Stimulated activated CD8-positive, alpha-beta memory T cell treated with anti-CD3 and anti-CD28 coated beads, Interleukin-4, amount 100 ng/mL, for 4 hours (primary cell): ENCODE measurements at places on chromosomes 1 and 21.

- no peak for DNase-seq
These were observed 90.8 kb upstream of the SLC25A33 start for GRCh38 chr1:9448132-9449109.

GRCh38 chr1:75985827-75986226, 53.6 kb upstream of the ASB17 start:
- DNase-seq: no peak

DNA sequence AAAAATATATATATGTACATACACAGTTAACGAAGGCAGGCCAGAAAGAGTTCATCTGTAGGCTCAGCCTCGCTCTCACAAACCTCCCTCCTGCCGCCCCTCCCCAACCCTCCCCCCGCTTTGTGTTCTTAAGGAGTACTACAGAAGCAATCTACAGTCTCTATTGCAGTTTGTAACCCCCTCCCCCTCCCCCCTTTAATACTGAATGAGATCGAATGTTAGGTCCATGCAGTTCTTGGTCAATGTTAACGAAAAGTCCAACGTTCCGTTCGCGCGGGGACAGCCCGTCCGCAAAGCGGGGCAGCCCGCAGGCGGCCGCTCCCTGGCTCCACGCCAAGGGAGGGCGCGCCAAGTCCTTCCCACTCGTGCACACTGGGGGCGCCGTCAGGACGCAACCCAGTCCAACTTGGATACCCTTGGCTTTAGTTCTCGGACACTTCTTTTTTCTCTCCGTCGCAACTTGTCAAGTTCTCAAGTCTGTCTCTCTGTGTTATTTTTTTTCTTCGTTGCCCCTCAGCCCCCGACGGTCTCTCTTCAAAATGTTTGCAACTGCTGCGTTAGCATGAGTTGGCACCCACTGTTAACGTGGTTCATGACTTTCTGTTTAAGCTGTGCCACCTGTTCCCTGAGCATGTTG, 2.2 kb downstream of the JUN start:
- no peak for DNase-seq

DNA sequence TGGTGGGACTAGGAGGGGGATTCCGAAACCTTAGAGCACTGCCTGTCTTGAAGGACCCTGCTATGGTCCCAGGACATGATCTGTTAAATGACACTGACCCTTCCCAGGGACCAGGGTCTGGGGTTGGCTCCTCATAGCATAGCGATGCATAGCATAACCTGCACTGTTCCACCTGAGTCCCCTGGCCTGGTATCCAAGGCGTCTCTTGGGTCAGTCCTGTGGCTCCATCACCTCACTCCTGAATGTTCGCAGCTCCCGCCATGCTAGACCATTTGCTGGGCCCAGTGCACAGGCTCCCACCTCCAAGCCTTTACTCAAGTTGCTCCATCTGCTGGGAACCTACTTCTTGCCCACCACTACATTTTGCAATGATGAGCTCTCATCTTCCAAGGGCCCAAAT, 39.0 kb upstream of the MAGOH start:
- DNase-seq: no peak

GRCh38 chr1:116628448-116628847, 39.1 kb downstream of the IGSF3 start:
- DNase-seq: no peak

- DNase-seq: no peak
These were observed 22.5 kb downstream of the BATF3 start for GRCh38 chr1:212677136-212677535.

- no peak for DNase-seq
These were observed 189.6 kb downstream of the KAZN start for GRCh38 chr1:14788080-14788479.

DNA sequence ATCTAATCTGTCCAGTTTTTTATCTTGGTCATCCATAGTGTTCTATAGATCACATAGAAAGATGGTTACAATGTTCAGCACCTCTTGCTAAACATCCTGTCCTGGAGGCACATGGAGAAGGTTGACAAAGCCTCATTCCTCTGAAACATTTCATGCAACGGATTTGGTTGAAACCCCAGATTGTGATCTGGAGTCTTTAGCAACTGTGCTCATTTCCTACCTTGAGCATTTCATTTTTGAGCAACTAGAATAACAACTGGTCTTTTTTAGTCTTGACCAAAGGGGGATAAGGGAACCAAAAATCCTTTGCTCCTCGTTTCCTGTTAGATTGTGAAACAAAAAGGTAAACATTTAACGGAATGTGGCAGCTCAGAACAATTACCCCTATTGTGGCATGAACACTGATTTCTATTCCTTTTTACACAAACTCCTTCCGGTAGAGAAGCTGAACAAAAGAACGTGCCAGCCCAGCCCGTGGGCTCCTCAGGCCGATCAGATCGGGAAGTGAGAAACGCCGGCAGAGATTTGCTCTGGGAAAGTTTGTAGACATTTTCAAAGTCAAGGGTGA, 94.7 kb upstream of the ERRFI1 start:
- no peak for DNase-seq

GRCh38 chr1:34816778-34817177, 24.0 kb downstream of the GJA4 start:
- DNase-seq: no peak

GRCh38 chr21:45450423-45451090, 45.6 kb downstream of the COL18A1 start:
- DNase-seq: no peak

DNA sequence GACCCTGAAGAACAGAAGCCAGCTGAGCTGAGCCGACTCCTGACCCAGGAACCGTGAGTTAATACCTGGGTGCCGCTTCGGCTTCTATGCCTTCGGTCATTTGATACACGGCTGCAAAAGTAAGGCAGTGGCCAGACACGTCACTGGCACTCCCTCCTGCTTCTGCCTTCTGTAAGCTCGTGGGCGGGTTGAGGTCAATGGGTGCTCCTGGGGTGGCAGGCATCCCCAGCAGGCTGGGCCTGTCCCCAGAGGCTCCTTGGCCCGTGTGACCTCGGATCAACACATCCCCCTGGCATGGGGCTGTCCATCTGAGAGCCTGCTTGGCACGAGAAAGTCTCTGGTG, 35.7 kb upstream of the COL6A1 start:
- no peak for DNase-seq
